IgD-negative memory B cell (primary cell): ENCODE measurements at places on chromosomes 12 and 14. TPM values are rescaled to one million over a fixed set of nuclear protein-coding genes. Genes with fewer than 3 reads are reported as not detected.

The PAH gene
- not detected for polyA plus RNA-seq

The GPRC5D gene
- polyA plus RNA-seq = 1.4 TPM

The SLC39A9 gene
- polyA plus RNA-seq = 14.7 TPM

The ZNF10 gene
- 11.0 TPM for polyA plus RNA-seq

The TMEM121 gene
- polyA plus RNA-seq = 5.5 TPM
